ENCODE measurements at places on chromosomes 13 and 19.

DNA sequence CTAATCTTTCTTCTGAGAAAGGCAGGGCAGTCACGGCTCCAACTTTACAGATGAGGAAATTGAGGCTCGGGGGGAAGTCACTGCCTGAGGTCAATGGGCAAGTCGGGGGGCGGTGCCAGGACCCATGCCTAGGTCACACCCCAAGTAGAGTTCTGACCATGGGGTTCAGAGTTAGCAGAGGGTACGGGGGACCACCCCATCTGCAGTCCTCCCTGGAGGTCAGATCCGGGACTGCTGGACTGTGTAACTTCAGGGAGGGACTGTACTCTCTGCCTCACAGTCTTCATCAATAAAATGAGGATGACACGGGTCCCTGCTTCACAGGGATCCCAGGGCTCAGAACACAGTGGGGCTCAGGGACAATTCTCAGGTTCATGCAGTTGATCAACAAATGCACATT, 7.7 kb downstream of the SLC5A5 start:
- DNase-seq = no peak

DNA sequence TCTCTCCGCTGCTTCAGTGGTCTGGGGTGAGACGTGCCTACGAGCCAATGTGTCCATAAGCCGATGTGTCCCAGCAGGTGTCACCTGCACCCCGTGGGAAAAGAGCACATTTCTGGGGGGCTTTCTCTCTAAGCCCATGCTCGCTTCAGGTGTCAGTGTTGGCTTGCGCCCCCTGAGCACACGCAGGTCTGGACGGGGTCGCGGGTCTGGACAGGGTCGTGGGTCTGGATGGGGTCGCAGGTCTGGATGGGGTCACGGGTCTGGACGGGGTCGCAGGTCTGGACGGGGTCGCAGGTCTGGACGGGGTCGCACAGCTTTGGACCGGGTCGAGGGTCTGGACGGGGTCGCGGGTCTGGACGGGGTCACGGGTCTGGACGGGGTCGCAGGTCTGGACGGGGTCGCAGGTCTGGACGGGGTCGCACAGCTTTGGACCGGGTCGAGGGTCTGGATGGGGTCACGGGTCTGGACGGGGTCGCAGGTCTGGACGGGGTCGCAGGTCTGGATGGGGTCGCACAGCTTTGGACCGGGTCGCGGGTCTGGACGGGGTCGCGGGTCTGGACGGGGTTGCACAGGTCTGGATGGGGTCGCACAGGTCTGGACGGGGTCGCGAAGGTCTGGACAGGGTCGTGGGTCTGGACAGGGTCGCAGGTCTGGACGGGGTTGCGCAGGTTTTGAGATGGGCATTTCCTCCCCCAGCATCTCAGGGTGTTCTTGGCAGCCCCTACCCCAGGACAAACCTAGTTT, 24.5 kb upstream of the TFDP1 start:
- no peak for DNase-seq

- DNase-seq = no peak
Measured at GRCh38 chr19:28469544-28469943, 743.4 kb downstream of the UQCRFS1 start.

DNA sequence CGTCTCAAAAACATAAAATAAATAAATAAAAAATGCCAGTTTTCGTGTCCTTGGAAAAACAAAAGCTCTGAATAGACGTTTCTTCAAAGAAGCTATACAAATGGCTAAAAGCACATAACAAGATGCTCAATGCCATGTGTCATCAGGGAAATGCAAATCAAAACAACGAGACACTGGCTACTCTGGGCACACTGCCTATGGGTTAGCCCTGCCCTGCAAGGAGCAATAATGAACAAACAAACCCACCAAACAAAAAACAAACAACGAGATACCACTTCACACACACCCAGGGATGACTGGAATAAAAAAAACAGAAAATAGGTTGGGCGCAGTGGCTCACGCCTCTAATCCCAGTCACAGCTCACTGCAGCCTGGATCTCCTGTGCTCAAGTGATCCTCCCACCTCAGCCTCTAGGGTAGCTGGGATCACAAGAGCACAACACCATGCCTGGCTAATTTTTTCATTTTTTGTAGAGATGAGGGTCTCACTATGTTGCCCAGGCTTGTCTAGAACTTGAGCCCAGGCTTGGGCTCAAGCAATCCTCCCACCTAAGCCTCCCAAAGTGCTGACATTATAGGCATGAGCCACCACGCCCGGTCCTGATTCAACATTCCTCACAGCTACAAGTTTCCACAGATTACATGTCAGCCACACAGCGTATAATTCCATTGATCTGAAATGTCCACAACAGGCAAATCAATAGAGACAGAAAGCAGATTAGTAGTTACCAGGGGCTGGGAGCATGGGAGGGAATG, 15.5 kb upstream of the ISYNA1 start:
- DNase-seq = no peak

DNA sequence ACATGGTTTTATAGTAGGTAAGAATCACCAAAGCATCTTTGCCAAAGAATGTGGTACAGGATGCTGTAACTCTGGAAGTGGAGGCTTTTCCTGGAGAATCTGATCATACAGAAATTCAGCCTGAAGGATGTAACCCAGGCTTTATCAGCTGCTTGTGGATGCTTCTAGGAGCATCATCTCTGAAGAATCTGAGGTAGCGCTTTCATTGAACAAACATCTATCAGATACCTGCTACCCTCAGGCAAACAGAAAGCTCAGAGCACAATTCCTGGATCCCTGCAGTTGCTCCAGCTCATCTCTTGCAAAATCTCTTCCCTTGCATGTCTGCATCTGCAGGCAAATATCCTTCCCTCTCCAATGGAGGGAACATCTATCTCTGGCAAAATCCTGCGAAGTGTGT, 9.3 kb downstream of the FAM124A start:
- no peak for DNase-seq

- no peak for DNase-seq
Measured at GRCh38 chr13:77386046-77386445, 59.2 kb upstream of the MYCBP2 start.

DNA sequence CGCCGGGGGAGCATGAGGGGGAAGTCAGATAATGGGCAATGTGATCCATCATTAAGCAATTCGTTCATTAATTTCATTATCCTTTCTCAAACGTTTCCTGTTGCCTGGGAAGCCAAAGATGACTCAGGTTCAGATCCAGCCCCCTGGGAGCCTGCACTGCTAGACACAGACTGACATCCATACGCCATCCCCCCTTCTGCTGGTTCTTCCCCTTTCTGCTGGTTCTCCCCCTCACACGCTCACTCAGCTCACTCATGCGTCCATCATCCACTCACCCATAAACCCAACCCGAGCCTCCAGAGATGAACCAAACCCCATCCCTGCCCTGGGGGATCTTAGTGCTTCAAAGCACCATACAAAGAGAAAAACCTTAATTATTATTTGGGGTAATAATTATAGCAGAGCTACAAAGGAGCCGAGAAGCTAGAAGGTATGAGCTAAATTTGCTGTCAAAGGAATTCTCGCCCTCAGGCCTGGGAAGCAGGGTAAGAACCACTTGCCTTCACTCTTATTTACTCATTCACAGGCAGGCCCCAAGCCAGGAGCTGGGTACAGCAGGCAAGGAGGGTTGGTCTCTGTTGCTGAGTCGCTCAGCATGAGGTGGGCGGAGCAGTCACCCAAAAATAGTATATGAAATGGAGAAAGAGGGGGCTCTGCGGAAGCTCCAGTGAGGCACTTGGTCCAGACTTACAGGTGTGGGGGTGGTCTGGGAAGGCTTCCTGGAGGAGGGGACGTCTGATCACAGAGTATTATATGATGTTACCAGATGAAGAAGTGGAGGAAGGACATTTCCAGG, 7.0 kb upstream of the ZNF444 start:
- no peak for DNase-seq

GRCh38 chr19:51407511-51408131, 9.8 kb downstream of the SIGLEC10 start:
- no peak for DNase-seq

DNA sequence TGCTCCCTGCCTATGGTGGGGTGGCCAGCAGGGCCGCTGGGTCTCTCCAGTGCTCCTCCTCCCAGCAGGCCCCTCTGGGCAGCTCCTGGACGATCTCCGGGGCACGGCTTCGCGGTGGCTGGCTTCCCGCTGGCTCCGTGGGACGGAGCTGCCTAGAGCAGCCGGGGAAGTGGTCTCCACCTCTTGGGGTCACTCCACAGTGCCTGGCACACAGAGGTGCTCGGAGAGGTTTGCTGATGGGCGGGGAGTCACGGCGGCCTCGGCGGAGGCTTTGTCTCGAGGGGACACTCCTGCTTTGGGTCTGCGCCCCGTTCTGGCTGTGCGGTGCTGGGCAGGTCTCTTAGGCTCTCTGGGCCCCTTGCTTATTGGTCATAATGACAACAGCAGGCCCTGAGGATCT, 9.9 kb upstream of the CACTIN start:
- DNase-seq = no peak

- no peak for DNase-seq
Measured at GRCh38 chr13:110127986-110128511, 178.9 kb downstream of the COL4A1 start.

DNA sequence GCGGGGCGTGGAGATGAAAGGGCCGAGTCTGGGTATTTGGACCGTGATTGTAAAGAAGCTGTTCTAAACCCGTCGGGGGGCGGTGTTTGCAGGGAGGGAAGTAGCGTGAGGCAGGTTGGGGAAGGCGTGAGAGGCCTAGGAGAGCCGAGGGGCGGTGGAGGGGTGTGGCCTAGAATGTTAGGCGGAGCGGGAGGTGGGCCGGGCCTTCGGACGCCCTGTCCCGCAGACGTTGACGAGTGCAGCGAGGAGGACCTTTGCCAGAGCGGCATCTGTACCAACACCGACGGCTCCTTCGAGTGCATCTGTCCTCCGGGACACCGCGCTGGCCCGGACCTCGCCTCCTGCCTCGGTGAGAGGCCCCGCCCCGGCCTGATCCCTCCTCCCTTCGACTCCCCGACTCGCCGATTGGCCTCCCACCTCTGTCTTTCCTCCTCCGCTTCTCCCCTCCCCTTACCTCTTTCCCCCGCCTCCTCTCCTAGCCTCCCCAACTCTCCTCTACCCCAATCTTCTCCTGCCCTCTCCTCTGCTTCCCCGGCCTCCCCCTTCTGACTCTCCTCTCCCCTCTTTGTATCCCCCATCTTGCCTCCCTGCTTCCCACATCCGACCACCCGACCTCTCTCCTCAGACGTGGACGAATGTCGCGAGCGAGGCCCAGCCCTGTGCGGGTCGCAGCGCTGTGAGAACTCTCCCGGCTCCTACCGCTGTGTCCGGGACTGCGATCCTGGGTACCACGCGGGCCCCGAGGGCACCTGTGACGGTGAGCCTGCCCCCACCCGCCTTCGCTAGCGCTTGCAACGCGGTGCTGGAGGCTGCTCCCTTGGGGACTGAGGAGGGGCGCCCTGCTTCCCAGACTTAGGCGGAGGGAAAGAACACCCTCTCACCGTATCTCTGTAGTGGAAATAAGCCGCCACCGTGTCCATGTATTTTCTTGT, 12.8 kb downstream of the LTBP4 start:
- DNase-seq = peak; percentile 75

- no peak for DNase-seq
Measured at GRCh38 chr13:65125236-65125635, 2104.9 kb downstream of the PCDH9 start.
